NAMALWA (cell line): ENCODE measurements at places on chromosomes 16 and 17.

DNA sequence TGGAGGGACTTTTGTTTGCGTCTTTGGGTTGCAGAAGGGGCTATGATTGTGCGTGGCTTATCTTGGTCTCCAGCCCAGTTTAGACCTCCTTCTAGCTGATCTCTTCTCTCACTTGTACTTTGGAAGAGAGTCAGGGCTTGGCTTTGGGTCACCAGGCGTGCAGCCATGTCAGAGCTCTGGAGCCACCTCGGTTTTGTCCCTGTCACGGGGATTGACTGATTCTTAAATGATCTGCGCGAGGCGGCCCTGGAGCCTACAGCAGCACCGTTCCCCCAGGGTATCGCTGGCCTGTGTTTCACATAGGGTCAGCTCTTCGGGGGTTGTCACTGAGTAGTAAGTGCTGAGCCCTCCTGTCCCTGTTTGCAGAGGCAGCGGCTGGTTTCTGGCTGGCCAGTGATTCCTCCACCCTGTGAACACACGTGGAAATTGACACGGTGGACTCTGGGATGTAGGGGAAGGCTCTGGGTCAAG lies 209.8 kb upstream of the CHMP6 start:
- DNase-seq, result no peak

GRCh38 chr17:74465378-74466110 lies 890 bp upstream of the CD300A start:
- DNase-seq, result no peak

DNA sequence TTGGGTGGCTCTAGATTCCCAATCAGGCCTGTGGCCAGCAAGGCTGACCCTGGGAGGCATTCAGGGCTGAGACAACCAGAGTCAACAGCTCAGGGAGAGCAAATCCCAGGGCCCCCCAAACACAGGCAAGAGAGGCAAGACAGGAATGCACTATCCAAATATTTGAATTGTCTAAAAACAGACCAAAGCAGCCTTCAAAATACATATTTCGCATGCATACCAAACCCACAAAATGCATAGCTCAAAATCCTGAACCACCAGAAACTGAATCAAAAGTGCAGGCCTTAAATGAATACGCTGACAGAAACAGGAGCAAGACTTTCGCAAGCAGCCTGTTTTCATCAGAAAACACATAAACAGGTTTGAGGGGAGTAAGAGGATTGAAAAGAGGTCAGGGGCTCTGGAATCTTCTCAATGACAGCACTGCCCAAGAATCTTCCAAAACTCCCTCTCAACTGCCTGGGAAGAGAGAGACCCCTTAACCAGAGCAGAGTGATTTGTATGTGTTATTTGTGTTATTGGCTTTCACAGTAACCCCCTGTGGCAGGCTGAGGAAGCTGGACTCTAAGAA lies 213.6 kb upstream of the CDH5 start:
- no peak for DNase-seq

DNA sequence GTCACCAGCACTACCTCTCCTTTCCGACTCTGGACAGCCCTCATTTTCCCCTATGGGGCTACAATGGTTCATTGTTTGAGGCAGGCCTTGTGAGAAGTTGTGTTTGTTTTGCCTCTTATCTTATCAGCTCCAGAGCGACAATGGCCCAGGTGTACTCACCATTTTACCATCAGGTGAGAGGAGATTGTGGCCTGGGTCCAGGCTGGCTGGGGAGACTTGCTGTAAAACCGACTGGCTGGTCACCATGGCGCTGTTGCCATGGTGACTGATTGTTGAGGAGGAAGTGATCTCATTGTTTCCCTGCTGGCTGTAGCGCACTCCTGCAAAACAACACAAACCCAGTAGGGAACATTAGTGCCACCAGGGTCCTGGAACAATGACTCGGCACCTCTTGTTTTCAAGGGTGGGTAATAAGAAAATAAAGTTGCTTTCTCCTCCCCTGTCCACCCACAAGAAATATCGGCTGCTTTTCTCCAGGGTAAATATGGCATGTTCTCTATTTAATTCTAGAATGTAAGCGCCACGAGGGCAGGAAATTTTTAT lies 34.4 kb downstream of the HNF1B start:
- peak; percentile 43 for DNase-seq

- DNase-seq, result no peak
Observed at GRCh38 chr17:1108765-1109605, 70.8 kb downstream of the ABR start.

GRCh38 chr17:4560421-4560820 lies at the start of gene GGT6:
TSS of gene GGT6 (minus strand) at chr17:4560577. CDS start at chr17:4560521, 56 bp downstream.
- no peak for DNase-seq

GRCh38 chr16:27718201-27719105 lies 168.5 kb downstream of the KATNIP start:
- DNase-seq, result no peak

DNA sequence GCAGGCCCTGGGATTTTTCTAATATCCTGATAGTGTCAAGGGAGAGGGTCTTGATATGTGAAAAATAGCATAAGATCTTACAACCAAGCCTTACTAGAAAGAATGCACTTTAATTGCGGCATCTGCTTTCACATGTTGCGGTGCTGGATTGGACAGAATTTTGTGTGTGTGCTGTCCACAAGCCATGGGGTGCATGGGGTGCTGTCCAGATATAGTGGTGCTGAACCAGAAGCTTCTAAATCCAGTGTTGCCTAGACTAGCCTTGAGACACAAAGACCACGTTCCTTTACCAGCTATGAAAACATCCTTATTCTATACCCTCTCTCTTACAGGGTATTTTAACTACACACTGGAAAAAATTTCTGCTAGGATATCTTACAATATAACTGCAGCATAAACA lies 244.0 kb downstream of the TMEM114 start:
- peak; percentile 11 for DNase-seq

DNA sequence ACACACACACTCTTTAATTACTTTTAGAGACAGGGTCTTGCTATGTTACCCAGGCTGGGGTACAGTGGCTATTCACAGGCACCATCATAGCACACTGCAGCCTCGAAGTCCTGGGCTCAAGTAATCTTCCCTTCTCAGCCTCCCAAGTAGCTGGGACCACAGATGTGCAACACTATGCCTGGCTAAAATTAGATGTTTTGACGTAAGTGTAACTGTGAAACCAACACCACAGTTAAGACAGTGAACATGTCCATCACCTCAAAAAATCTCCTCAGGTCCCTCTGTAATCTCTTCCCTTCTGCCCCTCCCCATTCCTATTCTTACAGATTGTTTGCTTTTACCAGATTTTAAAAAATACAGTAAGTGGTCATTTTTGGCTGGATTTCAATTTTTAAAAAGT lies 66.7 kb downstream of the RPGRIP1L start:
- DNase-seq, result no peak

DNA sequence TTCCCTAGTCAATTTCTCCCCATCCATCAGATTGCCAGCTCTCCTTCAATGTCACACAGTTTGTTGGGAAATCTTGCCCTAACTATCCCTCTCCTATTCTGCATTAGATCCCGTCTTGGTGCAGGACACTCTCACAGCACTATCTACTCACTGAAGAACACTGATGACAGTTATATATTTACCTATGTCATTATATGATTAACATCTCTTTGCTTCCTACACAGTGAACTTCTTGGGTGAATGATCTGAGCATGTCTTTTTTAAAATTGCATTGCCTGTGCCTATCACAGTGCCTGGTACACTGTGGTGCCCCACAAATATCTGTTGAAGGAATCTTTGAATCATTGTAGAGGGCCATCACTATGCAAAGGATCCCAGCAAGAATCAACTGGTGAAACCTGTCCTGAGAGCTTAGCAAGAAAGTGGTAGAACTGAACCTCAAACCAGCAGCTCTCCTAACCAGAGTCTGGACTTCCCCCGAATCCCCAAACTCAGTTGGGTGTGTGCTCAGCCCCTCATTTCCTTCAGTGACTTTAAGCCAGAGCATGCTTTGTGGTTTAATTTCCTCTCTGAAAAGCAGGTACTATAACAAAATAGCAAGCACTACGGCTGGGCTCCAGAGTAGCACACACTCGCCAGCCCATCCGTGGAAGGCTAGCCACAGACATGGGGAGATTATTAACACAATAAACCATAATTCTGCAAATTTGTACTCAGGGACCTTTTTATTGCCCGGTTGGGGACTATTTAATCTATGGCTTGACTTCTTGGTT lies 680.7 kb upstream of the SALL1 start:
- no peak for DNase-seq

DNA sequence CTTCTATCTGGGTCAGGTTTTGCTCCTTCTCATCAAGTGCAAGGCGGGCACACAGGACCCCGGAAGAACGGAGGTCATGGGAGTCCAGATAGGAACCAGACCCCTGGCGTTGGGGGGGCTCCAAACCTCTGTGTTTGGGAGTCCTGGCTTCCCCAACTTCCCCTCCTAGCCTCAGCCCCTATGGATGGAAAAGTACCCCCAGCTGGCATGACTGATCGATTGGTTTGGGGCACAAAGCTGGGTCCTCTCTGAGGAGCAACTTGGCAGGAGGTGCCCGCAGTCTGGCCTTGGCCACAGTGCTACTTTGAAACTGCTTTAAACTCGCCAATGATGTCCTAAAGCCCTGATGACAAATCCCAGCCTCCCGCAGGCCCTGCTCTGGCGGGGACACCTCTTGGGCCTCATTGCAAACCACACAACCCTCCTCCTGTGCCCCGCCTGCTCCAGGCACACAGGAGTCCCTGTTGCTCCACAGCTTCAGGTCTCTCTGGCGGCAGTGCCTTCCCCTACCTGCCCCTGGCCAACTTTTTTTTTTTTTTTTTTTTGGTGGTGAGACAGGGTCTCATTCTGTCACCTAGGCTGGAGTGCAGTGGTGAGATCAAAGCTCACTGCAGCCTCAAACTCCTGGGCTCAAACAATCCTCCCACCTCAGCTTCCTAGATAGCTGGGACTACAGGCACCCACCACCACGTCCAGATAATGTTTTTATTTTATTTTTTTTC lies 38.0 kb upstream of the SNN start:
- DNase-seq, result no peak

- no peak for DNase-seq
Observed at GRCh38 chr16:60748366-60748765, 1287.9 kb downstream of the CDH8 start.

GRCh38 chr17:42271779-42272035 lies 4.5 kb downstream of the STAT5B start:
- no peak for DNase-seq

DNA sequence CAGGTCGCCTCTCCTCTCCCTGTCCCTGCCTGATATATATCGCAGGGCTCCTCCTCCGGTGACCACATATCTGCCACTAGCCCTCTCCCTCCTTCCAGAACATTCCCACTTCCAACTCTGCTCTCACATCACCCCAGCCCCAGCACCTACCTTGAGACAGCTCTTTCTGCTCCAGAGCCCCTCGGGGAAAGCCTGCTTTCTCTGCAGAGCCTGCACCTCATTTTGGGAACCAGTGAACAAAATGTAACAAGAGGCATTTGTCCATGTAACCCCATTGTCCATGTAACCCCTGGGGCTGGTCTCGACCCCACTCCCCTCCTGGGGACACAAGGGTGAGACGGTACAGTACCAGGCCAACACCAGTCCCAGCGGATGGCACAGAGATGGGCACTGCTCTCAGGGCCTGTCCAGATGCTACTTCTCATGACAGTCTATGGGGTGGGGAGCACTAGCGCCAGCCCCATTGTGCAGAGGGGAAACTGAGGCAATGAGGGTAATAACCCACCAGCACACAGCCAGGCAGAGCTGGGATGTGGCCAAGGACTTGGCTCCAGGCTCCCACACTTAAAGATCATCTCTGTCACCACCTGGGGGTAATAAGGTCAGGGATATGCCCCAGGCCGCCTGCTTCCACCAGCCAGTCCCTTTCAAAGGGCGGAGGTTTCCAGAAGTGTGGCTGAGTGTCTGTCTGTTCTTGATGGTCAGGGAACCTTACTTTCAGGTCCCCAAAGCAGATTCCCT lies 42.9 kb downstream of the TBC1D16 start:
- no peak for DNase-seq

- DNase-seq, result peak; percentile 93
Observed at GRCh38 chr16:84593825-84594724, 23.8 kb downstream of the COTL1 start.

DNA sequence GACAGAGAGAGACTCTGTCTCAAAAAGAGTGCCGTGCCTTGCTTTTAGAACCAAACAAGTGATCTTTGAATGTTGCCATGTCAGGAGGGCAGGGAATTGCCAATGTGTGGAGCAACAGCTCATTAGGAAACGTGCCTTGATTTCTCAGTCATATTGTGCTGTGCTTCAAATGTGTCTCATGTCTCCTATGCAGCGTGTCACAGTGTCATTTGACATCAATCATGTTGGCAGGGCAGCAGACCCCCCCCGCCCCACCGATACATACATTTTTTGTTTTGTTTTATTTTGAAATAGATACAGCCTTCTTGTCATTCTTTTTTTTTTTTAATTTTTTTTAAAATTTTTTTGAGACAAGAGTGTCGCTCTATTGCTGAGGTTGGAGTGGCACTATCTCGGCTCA lies 22.1 kb downstream of the MRC2 start:
- no peak for DNase-seq

- DNase-seq, result no peak
Observed at GRCh38 chr16:59591480-59591879, 857.4 kb upstream of the GOT2 start.

DNA sequence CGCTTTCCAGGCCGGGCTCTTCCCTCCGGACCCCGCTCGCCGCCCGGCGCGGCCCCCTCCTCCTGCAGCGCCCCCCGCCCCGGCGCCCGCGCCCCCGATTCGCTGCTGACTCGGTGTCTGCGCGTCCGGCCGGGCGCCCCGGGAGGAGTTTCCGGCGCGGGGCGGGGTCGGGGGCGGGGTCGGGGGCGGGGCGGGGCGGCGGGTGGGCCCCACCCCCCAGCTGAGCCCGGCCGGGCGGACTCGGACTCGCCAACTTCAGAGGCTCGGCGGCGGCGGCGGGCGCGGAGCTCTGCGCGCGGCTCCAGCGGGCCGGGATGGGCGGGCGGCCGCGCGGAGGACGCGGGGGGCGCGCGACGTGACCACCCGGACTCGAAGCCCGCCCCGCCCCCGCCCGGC lies at the start of gene METRNL:
Gene METRNL (plus strand): TSS at position 258 of the 396 bp plus-strand sequence. CDS start 207 bp downstream, outside the sequence.
- peak; percentile 55 for DNase-seq

- peak; percentile 16 for DNase-seq
Observed at GRCh38 chr16:15856182-15856581, 646 bp downstream of the MYH11 start.

DNA sequence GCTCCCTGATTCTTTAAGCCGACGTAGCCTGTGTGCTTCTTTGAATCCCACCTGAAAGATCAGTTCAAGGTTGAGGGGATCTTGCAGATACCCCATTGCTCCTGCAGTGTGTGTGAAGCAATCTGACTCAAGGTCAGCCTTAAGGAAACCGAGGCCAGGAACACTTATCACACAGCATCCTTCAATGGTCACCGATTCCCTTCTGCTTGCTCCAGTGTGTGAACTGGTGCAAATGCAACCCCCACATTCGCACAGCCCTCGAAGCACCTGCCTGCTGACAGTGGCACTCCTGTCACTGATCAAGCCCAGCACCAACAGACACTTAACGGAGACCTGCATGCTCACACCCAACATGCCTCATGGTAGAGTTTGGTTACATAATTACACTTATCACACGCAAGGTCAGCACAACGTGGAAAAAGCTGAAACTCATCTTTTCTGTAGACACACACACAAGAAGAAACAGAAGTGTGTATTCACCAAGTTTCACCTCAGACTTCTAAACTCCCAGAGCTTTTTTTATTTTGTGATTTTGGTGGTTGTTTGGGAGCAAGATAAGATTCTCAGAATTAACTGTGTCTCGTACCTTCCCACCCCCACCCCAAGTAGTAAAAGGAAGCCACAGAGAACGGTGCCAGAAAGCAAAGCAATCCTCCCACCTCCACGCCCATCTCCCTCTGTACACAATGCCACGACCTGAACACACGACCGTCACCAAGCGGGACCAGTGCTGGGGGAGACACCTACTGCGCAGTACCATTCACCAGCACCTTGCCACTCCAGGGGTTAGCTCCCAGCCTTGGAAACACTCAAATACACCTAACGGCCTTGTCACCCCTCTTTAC lies 37.2 kb downstream of the LITAFD start:
- DNase-seq, result no peak

- no peak for DNase-seq
Observed at GRCh38 chr17:17252149-17252661, 15.2 kb upstream of the FLCN start.
